NCI-H187 treated with DMSO at 0.1 percent for 48 hours (cell line): ENCODE measurements at places on chromosomes 11 and 22.

GRCh38 chr11:61552108-61552635 is 28.7 kb downstream of the SYT7 start:
- DNase-seq: no peak

DNA sequence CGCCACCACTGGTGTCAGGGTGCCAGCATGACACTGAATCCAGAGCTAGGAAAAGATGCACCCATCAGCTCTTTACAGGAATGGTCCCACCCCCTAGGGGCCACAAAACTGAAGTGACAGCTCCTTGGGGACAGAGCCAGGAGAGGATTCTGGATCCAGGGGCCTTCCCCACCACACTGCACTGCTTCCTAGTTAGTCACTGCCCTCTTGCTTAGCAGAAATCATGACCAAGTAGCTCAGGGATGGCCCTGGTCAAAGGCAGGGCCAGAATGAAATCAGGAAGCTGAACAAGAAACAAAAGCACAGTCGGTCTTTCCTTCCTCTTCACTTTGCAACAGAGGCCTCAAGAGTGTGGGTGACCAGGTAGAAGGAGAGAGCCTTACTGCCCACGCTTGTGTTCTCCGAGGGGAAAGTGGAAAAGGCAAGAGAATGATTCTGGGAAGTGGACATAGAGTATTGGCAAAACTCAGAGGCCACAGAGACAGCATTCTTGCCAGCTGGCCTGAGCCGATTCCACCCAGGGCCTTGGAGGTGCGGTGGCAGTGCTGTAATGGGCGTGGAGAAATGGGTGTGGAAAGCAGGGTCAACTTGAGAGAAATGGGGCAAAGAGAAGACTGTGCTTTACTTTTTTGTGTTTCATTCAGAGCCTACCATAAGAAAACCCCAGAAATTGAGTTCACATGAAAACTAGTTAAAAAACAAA is 39.8 kb downstream of the KCNJ1 start:
- DNase-seq: no peak

DNA sequence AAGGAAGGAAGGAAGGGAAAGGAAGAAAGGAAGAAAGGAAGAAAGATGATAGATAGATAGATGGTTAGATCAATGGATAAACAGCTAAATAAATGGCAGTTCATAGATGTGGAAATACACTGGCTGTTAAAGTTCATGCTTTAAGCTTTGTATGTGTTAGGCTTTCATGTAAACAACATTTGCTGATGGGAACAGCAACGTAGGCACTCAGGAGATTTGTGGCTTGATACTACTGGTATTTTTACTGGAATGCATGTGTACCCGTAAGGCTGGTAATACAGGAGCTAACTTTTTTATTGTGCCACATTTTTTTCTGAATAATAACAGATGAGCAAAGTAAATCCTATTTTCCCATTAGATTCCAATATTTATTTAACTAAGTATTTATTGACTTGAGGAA is 85.6 kb downstream of the NCAM1 start:
- DNase-seq: no peak

DNA sequence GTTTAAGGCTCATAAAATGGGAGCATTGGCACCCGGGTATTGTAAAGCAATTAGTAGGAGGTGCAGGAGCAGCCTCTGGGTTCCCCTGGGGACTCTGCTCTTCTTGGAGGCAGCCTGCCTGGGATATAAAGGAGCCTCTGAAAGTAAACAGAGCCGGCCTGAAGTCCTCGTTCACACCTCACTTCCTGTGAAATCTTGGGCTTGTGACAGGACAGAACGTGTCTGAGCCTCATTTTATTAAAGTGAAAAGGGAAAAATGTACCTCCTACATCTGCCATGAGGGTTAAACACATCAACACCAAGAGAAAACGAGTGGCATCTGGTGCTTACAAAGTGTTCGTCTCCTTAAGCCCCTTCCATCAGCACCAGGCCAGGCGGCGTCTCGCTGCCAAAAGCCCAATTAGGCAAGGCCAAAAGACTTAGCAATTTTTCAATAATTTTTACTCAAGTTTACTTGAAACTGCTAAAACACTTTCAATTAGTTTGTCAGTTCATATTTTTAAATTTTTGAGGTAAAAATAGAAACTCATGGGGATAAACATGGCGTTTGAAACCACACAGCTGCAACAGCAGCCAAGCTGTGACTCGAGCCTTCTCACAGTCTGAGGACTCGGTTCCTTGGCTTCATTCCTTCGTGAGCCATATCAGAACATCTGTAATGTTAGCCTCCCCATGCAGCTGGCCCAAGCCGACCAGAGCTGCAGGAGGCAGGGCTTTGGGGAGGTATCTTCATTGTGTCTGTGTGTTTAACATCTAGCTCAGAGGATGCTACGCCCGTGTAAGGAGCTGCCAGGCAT is 33.6 kb downstream of the MAP6 start:
- DNase-seq: no peak

DNA sequence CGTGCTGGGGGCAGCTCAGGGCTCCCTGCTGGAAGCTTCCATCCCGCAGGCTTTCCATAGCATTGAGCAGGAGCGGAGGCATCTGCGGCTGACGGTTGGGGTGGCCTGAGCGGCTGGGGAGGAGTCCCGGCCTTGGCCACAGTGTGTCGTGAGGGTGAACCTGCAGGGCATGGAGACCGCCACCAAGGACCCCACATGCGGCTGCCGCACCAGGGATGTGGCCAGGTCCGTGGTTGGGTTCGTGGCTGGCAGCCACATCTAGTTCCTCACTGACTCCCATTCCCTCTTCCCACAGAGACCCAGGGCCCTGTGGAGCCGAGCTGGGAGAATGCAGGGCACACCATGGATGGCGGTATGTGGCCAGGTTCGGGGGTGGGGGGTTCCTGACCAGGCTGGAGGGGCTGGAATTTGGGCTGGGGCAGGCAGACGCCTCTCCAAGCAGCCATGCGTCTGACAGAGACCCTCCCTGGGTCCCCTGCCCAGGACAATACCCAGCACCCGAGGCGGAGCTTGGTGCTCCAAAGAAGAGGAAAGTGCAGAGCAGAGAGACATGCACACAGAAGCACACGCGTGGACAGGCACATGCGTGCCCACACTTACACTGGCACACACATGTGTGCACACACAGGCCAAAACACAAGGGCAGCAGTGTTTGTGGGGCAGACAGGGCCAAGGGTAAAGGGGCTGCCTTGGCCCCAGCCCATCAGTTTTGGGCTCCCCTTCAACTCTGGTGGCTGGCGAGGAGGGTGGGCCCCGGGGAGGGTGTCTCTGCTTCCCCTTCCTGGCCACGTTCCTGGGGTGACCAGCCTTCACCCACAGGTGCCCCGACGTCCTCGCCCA is 2.7 kb downstream of the MUC5B start:
- DNase-seq: no peak

DNA sequence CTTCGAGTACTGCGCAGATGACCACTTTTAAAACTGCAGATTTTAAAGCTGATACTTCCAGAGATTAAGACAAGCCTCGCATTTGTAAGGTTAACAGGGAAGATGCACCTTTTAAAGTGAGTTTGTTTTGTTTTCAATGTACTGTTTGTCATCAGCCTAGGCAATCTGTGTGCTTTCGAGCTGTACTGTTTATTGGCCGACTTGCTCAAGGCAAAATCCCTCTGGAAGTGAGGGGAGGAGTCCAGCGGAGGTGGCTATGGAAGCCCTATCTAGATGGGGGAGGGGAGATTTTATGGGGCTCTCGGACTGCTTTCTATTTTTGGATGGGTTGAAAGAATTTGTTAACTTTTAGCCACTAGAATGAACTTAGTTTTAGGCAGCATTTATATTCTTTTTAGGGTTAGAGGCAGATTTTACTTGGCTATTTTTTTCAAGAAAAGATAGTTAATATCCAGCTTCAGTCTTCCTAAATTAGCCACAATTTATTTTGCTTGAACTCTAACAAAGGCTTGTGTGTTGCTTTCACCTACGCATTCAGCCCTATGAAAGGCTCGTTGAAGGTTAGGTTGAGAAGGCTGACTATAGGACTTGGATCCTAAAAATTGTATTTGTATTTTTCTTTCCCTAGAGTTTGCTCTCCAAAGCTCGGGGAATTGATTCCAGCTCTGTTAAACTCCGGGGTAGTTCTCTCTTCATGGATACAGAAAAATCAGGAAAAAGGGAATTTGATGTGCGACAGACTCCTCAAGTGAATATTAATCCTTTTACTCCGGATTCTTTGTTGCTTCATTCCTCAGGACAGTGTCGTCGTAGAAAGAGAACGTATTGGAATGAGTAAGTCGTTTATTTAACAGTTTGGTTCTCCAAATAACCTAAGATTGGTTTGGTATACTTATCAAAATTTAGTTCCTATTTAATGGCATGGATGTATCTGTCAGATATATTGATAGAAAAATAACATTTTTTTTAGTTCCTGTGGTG is 2.1 kb downstream of the WEE1 start:
- peak; percentile 27 for DNase-seq

DNA sequence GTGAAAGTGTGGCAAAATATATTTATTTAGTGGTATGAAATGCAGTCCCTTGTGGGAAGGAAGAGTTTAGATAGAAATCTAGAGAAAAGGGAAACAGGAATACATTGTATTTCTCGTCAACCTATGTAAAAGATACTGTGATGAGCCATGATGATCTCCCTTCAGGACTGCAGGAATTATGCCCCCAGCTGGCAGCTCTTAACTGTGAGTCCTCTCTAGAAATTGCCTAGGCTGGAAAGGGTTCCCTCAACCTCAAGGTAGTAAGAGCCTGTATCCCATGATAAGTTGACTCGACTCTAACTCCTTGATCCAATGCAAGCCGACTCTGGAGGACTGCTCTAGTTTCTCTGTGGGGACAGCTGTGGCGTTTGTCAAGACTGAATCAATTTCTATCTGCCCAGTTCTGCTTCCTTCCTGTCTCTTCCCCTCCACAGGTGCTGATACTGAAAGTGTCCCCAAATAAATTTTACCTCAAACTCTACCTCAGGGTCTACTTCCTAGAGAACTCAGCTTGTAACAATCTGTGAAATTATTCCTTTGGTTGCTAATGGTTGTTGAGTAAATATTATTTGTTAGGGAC is 897.3 kb downstream of the METTL15 start:
- no peak for DNase-seq

DNA sequence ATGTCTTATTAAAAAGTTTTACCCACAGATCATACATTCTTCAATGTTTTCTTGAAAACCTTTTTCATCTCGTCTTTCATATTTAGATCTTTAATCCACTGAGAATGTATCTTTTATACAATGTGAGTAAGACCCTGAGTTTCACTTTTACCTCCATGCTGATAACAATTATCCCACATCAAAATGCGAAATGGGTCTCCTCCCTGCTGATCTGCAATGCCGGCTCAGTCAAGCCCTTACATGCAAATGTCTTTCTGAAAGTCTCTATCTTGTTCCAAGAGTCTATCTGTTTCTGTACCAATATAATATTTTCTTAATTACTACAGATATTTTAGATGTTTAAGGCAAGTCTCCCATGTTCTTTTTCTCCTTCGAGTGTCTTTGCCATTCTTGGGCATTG is 50.9 kb downstream of the CDON start:
- DNase-seq: no peak

DNA sequence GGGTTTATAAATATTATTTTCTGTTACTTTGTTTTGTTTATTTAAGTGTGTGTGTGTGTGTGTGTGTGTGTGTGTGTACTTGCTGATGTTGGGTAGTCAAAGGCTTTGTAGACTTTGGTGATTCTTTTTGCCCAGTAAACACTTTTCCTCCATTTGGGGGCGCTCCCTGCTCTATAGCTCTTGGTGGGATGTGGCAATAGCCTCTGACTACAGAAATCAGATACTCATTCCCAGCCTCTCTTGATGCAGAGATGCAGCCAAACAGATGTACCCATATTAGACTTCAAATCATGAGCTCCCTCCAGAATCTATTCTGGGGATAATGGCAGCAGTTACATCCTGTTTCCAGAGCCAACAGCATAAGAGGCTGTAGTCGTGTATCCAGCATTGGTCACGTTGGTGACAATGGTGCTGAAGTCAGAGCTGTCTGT is 33.4 kb upstream of the APOL5 start:
- DNase-seq: no peak

DNA sequence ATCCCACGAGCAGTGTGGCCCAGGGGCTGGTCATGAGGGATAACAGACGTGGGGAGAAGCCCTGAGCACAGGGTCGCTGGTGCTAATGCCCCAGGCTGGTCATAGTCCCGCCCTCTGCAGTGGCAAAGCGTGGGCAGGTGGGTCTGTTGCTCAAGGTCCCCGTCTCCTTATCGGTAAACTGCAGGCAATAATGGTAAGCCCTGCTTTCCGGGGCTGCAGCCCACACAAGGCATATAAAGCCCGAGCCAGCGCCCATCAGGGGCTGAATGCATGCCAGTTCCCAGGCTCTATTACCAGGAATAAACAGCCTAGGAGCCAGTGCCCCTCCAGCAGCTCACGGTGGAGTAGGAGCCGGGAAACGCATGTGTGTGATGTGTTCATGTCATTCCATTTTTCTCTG is 261.0 kb downstream of the BRD1 start:
- no peak for DNase-seq

DNA sequence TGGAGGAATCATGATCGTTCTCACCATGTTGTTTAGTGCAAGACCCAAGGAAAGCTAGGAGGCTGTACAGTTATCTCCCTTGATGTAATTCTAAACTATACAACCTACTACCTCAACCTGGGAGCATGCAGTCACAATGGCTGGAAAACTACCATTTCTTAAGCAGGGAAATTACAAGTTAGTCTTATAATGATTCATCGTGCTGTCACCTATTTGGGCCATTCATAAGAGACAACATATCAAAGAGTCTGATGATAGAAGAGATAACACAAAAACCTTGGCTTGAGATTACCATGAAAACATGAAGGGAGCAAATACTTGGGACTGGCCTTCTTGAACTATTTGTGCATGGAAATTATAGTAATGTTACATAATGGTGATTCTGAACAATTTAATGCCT is 30.5 kb upstream of the BLID start:
- DNase-seq: no peak

- DNase-seq: no peak
Measured at GRCh38 chr11:26946257-26946716, 47.6 kb upstream of the FIBIN start.

DNA sequence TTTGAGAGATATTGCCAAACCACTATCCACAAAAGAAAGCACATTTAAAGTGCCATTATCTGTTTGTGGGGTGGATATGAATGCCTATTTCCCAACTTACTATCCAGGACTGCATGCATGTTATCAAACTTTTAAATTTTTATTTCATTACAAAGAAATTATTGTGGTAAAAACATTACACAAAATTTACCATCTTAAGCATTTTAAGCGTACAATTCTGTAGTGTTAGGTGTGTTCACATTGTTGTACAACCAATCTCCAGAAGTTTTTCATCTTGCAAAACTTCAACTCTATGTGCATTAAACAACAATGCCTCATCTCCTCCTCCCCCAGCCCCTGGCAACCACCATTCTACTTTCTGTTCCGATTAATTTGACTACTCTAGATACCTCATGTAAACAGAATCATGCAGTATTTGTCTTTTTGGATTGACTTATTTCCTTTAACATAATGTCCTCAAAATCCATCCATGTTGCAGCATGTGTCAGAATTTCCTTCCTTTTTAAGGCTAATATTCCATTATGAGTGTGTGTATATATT is 17.6 kb upstream of the CD44 start:
- no peak for DNase-seq

GRCh38 chr11:108115500-108116140 is 5.7 kb upstream of the ACAT1 start:
- DNase-seq: peak; percentile 20
